ENCODE measurements at places on chromosomes 7 and 10.

- DNase-seq = no peak
Measured at GRCh38 chr10:34462056-34462455, 353.0 kb downstream of the PARD3 start.

DNA sequence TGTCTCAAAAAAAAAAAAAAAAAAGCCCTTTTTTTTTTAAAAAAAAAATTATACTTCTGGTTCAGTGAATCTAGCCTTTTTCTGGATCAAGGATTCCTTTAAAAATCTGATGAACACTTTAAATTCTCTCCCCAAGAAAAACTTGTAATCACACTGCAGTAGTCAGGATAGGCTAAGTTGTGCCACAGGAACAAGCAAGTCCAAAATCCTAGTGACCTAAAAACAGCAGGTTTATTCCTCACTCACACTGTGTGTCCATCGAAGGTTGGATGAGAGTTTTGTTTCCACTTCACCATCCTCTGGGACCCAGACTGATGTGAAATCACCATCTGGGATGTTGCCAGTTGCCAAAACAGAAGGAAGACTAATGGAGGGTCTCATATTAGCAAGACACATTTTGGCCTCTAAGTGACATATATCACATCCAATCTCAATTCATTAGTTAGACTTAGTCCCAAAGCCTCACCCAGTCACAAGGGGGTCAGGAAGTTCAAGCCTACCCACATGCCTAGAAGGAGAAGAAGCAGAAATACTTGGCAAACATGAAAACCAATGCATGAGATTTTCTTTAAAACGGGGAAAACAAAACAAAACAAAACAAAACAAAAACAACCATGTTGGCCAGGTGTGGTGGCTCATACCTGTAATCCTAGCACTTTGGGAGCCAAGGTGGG lies 32.7 kb downstream of the CYP17A1 start:
- no peak for DNase-seq

DNA sequence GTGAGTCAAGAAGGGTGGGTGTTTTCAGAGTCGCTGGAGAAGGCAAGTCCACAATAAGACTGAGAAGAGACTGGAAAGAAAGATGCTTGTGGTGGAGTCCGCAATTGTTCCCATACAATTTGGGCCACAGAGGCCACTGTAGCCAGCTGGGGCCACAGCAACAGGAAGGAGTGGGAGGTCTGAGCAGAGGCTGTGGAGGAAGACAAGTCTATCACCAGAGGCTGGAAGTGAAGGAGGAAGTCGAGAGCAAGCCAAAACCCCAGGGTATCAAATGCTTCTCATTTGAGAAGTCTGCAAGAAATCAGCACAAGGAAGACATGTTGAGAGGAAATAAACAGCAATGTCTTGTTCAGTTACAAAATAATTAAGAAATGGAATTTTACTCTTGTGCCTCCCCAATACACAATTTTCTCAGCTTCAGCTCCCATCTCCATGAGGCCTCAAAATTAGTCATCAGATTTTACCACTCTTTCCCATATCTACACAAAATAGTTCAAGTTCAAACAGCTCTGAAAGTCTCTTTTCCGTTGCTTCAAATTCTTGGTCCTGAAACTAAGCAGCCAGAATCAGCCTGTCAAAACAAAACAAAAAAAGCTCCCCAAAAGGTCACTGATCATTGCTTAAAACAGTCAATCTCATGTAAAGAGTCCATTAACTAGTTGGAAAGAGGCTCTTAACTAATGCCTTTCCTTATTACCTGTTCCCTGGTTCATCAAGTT lies 31.6 kb downstream of the SLC16A12 start:
- DNase-seq = no peak

DNA sequence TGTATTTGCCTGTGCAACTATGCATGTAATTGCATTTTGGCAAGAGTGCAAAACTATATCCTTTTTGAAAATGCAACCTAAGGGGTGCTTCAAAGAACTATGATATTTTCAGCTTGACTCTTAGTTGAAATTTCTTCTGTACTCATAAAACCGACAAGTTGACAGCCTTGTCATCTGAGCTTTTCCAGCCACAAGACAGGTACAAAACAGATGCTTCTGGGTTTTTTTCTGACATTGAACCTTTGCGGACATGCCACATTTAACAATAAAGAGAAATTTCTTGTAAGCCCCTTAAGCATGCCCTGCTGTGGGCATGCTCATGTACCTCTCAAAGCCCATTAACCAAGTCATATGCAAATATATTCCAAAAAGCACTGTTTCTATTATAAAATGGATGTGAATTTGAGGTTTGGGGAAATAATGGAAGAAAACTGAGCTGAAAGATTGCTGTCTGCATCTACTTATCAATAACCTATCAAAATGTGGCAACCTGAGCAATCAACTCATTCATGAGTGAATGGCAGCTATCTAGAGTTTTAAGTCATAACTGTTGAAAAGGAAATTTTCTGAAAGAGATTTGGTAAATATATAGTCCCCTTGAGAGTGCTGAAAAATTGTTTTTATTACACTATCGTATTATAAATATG lies 1117.0 kb upstream of the LRRTM3 start:
- no peak for DNase-seq

GRCh38 chr10:20058135-20058534 lies 241.9 kb downstream of the PLXDC2 start:
- no peak for DNase-seq

- no peak for DNase-seq
Measured at GRCh38 chr7:105885387-105886111, 9.2 kb upstream of the ATXN7L1 start.

DNA sequence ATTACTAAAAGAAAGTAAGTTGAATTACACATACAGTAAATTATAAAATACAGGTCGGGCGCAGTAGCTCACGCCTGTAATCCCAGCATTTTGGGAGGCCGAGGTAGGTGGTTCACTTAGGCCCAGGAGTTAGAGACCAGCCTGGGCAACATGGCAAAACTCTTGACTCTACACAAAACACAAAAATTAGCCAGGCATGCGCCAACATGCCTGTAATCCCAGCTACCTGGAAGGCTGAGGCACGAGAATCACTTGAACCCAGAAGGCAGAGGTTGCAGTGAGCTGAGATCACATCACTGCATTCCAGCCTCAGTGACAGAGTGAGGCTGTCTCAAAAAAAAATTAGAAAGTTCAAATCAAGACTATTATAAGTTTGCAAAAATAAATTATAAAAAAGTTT lies 174.9 kb downstream of the GALNT11 start:
- no peak for DNase-seq

GRCh38 chr10:130190737-130191115 lies 54.5 kb downstream of the GLRX3 start:
- DNase-seq = peak; percentile 37

GRCh38 chr7:127706766-127707165 lies 54.8 kb downstream of the SND1 start:
- DNase-seq = no peak

DNA sequence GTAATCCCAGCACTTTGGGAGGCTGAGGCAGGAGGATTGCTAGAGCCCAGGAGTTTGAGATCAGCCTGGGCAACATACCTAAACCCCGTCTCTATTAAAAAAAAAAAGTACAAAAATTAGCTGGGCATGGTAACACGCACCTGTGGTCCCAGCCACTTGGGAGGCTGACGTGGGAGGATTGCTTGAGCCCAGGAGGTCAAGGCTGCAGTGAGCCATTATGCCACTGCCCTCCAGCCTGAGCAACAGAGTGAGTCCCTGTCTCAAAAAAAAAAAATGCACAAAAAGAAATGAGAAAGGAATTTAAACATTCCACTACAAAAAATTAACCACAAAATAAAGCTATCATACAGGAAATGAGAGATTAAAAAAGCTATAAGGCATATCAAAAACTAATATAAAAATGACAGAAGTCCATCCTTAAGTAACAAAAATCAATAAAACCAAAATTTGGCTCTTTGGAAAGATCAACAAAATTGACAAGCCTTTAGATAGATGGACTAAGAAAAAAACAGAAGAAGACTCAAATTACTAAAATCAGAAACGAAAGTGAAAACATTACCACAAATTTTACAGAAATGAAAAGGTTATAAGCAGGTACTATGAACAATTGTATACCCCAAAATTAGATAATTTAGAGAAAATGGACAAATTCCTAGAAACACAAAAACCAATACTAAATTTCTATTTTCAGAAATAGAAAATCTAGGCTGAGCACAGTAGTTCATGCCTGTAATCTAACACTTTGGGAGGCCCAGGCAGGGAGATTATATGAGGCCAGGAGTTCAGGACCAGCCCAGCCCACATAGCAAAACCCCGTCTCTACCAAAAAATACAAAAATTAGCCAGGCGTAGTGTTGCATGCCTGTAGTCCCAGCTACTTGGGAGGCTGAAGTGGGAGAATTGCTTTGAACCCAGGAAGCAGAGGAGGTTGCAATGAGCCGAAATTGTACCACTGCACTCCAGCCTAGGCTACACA lies 42.4 kb upstream of the NANOS1 start:
- no peak for DNase-seq

DNA sequence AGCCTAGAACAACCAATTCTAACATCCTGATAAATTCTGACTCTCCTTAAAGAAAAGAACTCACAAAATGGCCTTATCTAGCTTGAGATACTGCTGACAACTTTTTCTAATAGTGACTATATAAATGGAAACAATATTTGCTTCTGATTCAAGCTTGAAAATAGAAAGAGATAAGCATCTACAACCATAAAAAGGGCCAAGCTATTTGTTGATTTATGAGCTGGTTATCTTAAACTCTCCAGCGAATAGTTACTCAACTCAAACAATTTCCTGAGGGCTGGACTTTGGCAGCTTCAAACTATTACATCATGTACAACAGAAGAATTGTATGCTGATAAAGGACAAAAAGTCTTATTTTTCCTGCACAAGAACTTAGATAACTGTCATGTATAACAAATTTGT lies 4.6 kb downstream of the USP54 start:
- no peak for DNase-seq

GRCh38 chr10:80187060-80187459 lies 18.3 kb downstream of the ANXA11 start:
- no peak for DNase-seq

DNA sequence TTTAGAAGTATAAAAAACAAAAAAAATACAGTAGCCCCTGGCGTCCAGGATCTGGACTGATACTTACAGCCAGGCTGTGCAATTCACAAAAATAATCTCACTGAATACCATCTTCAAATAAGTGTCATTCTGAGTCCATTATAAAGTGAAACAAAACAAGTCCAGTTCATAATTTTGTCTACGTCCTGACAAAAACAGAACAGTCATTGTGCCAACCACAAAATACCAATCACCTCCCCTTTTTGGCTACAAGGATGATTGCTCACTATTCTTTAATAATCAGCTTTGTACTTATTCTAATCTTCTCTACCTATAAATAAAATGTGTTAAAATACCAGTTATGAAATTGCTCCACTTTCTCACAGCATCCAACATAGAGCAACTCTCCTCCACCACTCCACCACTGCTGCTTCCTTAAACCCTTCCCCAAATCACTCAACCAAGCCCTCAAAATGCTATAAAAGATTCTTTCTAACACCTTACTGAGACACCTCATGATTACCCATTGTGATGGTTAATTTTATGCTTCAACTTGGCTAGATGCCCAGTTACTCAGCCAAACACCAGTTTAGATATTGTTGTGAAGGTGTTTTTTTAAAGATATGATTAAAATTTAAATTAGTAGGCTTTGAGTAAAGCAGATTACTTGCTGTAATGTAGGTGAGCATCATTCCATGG lies 479.8 kb upstream of the SEMA3A start:
- DNase-seq = no peak

DNA sequence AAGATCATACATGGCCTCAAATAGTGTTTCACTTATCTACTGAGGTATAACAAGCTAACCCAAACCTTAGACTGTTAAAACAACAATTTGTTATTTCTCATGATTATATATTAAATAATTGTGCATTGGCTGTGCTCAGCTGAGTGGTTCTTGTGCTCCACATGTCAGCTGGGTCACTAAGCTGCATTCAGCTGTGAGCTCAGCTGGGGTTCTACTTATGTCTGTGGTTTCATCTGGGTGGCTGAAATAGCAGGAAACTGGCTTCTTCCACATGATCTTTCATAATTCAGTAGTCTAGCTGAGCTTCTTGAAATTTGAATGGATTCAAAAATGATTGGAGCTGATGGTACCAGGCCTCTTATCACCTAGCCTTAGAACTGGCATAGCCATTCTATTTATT lies 181.8 kb upstream of the CSTF2T start:
- DNase-seq = no peak

GRCh38 chr7:100893318-100893895 lies 2.3 kb downstream of the ACHE start:
- no peak for DNase-seq

DNA sequence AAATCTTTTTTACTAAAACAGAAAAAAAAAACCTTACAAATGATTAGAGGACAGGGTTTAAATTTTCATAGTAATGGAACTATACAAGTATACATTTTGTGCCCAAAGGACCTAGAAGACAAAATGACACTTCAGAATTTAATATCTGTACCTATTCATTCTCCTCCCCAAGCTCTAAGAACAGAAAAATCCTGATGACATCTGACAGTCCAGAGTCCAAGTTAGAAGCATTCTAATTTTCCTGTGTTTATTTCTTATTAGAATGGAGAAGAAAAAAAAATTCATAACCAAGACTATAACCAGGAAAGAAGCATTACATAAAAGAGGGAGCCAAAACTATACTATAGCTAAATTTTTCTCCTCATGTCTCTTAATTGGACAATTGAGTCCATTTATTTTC lies 138.9 kb upstream of the SLC13A1 start:
- no peak for DNase-seq

- DNase-seq = peak; percentile 16
Measured at GRCh38 chr10:120490288-120490687, 33.3 kb downstream of the PLPP4 start.

DNA sequence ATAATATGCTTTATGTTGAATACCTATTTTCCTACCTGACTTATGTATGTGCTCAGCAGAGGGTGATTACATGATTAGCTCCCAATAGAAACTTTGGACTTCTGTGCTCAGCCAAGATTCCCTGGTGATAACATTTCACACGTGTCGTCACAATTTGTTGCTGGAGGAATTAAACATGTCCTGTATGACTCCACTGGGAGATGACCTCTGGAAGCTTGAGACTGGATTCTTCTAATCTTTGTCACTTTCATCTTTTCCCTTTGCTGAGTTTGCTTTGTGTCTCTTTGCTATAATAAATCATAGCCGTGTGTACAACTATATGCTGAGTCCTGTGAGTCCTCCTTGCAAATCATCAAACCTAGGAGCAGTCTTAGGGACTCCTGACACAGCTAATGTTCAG lies 120.9 kb upstream of the LRRTM3 start:
- no peak for DNase-seq

DNA sequence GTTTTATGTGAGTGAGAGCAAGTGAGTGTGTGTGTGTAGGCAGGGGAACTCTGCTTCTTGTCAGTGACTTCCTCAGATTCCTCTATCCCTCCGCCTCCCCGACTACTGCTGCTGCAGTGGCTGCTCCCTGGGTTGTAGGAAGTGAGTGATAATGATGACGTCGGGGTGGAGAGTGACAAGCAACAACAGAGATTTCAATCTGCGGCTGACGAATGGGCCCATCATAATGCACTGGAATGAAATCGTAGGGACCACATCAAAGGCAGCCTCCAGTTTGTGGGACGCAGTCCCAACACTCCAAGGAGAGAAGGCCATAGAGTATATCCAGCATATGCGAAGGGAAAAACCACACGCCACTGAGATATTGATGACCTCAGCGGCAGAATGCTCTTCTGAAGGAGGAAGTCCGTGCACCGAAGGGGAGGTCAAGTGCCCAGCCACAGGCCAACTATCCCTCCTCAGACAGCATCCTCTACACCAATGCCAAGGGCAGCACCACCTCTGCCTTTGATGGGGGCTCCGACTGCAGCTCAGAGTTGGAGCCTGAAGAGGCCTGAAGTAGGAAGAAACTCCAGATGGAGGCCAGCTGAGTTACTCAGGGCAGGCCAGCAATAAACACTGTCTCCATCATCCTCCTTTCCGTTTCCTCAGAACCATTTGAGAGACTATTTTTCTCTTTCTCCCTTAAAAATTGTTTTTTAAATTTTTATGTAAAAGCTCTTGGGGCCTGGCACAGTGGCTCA lies 11.3 kb upstream of the STMP1 start:
- peak; percentile 25 for DNase-seq
